Activated CD4-positive, CD25-positive, alpha-beta regulatory T cell treated with anti-CD3 and anti-CD28 coated beads, Interleukin-2, amount 50 U/mL, for 24 hours (primary cell): ENCODE measurements at places on chromosomes 4 and X.

- no peak for ATAC-seq
Observed at GRCh38 chr4:107991945-107992630, 2.4 kb downstream of the HADH start.

DNA sequence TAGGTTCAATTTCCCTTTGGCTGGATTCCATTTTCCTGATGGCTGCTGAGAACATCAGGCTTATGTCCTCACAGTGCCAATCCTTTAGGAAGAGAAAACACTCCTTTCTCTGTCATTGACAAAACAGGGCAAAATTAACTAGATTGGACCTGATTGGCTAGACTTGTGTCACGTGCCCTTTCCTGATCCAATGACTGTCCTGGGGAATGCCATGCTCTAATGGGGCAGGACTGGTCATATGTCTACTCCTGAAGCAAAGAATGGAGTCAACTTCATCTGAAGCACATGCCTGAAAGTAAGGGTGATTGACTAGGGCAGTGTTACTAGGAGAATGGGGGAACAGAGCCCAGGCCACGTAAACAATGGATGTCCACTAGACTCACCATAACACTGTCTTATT is 220.4 kb downstream of the KDR start:
- ATAC-seq: no peak

GRCh38 chr4:86582410-86582809 is 11.7 kb upstream of the PTPN13 start:
- ATAC-seq: no peak

GRCh38 chr4:89226665-89227574 is 80.7 kb downstream of the GPRIN3 start:
- peak; percentile 35 for ATAC-seq

- ATAC-seq: no peak
Observed at GRCh38 chr4:144645631-144646522, at the start of gene HHIP. HHIP (plus strand) TSS chr4:144646156; CDS start chr4:144646676, 520 bp downstream.

- no peak for ATAC-seq
Observed at GRCh38 chrX:53195401-53195800, 29.6 kb downstream of the KDM5C start.

- no peak for ATAC-seq
Observed at GRCh38 chr4:136687118-136687517, 845.2 kb downstream of the PCDH18 start.

GRCh38 chrX:37905436-37906147 is 58.2 kb upstream of the DYNLT3 start:
- no peak for ATAC-seq

DNA sequence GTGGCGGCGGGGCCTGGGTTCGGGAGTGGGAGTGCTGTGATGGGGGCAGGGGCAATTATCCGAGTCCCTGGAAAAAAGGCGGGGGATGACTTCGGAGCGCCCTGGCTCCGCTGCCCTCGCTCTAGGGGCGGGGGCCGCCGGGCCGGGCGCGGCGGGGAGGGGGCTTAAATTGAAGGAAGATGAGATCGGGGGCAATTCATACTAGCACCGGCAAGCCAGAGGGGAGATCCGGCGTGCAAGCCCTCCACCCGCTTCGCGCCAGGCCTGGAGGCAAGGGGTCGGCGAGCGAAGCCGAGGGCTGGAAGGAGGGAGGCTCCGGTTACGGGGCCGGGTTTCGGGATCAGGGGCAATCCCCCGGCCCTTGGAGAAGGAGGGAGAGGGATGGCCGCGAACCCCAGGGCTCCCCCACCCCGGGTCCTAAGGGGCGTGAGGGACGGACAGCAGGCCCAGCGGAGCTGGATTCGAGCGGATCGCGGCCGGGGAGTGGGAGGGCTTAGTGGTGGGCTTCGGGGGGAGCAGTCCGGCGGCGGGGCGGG is 1.2 kb downstream of the BCORL1 start:
- no peak for ATAC-seq

- no peak for ATAC-seq
Observed at GRCh38 chr4:77220828-77221613, 64.0 kb downstream of the CCNG2 start.

DNA sequence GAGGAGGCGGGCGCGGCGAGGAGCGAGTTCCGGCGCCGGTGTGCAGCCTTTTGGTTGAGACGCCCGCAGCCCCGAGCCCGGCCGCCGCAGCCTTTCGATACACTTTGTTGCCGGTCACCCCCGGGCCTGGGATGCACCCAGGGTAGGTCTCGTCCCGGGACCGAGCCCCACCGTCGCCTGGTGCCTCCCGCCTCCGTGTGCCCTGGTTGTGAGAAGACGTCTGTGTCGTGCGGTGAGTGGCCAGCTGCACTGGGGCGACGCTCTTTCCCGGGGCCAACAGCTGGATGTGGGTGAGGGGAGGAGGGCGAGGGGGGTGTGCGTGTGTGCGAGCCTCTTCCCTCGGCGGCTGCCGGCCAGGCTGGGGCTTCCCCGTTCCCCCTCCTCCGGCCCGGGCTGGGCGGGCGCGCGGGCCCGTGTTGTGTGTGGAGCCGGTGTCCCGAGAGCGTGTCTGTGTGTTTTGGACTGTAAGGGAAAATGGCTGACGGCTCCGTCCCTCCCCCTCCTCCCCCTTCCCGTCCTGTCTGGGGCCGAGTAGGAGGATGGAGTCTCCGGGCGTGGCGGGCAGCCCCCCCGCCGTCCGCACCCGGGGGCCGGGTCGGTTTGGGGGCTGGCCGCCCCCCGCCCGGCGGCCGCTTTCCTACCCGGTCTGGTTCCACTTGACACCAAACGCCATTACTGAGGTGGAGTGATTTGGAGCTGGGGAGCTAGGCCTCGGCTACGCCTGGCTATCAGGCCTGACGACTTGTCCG is 807 bp downstream of the USP9X start:
- no peak for ATAC-seq

DNA sequence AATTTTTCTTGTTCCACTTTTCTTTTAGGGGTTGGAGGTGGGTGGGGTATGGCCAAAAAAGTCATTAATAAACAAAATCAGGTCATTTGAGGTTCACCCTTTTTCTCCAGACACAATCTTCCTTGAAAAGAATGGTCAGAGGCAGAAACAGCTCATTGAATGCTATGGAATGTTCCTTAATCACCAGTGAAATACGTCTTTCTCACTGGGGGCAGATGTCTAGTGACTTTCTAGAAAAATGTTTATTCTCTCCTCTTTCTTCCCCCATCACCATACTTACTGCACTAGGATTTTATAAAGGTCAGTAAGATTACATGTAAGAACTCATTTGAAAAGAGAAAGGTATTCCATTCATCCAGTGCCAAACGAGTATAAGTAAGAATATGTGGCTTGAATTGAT is 44.5 kb downstream of the MGST2 start:
- no peak for ATAC-seq

DNA sequence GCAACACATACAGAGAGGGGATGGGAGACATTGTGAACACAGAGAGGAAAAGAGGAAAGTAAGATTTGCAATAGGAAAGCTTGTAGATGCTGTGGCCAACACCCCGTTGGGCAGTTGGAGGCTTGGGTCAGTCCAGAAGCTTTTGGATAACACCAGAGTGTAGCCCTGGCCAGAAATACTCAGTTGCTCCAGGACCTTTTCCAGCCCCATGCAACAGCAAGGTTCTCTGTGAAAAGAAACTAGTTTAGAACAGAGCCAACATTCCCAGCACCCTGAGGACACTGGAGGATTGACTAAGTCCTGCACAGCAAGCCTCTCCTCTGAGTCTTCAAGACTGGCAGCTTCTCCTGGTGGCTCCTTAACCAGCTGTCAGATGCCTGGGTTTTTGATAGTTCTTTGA is 27.9 kb upstream of the NAF1 start:
- ATAC-seq: no peak

- no peak for ATAC-seq
Observed at GRCh38 chr4:1614854-1615595, 69.1 kb downstream of the FAM53A start.

- no peak for ATAC-seq
Observed at GRCh38 chr4:22695917-22696316, 3.2 kb downstream of the GBA3 start.

DNA sequence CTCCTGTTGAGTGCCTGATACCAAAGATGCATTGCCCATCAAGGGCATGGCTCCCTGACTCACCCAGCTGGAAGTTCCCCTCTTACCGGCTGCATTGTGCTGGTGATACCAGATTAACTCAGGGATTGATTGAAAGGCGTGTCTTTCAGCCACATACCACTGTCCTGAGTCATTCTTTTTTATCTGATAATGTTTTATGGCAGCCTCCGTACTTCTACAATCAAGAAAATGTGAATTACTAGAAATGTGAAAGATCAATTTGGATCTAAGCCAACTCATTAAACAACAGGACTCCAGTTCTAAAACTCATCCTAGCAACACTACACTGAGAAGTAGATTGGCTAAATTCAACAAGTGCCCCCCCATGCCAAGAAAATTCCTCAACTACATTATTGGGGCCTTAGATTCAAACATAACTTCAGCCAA is 40.0 kb downstream of the TXK start:
- ATAC-seq: peak; percentile 99

- ATAC-seq: peak; percentile 62
Observed at GRCh38 chrX:19704132-19704531, 183.3 kb downstream of the SH3KBP1 start.

DNA sequence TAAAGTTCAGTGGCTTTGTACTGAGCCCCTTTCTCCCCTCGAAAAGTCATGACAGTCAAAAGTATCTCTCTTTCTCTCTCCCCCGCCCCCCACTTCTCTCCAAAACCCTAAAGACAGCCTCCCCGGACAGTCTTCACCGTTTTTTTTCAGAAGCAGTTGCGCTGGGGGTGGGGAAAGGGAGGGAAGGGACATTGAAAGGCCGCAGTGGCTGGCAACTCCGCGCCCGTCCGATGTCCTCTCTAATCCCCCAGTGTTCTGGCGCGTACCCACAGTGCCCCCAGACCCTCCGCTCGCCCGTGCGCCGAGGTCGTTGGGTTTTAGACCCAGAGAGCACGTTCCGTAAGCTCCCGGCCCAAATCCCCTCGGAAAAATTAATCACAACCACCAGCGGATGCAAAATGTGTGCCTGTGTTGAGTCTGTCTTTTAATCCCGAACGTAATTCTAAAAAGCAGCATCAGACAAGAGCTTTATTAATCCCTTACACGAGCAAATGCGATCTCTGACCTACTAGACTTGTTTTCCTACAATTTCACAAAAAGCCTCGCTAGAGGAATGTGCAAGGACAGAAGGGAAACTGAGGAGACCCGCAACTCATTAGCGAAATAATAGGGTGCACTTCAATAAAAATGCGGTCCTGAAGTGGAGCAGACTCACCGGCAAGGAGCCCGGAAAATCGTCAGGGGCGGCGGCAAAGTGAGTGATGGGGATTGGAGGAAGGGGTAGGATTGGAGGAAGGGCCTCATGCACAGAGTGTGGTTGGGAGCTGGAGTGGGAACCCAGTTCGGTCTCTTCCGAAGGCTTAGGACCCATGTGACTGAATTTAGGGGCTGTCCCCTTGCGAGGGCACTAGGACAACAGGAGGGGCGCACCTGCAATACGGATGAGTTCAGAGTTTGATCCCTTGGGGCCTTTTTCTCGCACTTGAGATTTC is 12.2 kb upstream of the PRDM8 start:
- ATAC-seq: no peak

GRCh38 chr4:150006197-150006596 is 72.0 kb upstream of the DCLK2 start:
- ATAC-seq: no peak

- ATAC-seq: no peak
Observed at GRCh38 chrX:71922686-71923085, 12.0 kb downstream of the NHSL2 start.

GRCh38 chrX:110315551-110315950 is 2.3 kb downstream of the AMMECR1 start:
- ATAC-seq: no peak

GRCh38 chr4:70239884-70240591 is 2.4 kb upstream of the CSN3 start:
- no peak for ATAC-seq

- ATAC-seq: no peak
Observed at GRCh38 chr4:103449296-103450023, 251.3 kb upstream of the CENPE start.

DNA sequence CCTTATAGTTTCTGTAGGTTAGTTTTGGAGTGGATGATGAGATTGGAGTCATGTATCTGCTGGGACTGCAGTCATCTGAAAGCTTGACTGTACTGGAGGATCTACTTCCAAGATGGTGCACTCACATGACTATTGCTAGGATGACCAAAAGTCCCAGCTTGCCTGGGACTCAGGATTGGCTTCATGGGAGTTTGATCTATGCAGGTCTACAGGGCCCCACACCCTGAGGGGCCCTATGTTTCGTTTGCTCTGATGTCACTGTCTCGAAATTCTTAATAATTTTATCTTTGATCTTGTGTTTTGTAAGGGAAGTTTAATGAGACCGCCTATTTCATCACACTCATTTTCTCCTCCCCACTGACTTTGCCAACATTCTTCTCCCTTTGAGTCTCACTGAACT is at the start of gene SMIM9:
Gene SMIM9, minus strand, starts transcription at position 101 of the 400 bp plus-strand sequence. CDS start 3,806 bp downstream, outside the sequence.
- no peak for ATAC-seq

DNA sequence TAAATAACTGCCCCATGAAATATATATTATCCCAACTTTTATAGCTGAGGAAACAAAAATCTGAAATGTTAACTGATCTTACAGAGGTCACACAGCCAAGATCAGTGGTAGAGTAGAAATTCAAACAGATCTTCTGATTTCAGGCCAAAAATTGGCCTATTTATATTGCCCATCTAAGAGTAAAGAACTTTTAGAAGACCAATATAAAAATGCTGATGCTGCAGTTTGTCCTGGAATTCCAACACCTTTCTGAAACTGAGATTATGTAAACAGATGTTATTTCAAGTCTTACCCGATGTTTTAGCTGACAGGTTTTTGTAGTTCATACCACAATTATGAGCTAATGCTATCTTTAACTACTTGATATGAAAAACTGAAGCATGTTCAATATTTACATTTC is 51.1 kb downstream of the SPANXN3 start:
- ATAC-seq: no peak

GRCh38 chr4:138184886-138185285 is 57.3 kb downstream of the SLC7A11 start:
- ATAC-seq: no peak

DNA sequence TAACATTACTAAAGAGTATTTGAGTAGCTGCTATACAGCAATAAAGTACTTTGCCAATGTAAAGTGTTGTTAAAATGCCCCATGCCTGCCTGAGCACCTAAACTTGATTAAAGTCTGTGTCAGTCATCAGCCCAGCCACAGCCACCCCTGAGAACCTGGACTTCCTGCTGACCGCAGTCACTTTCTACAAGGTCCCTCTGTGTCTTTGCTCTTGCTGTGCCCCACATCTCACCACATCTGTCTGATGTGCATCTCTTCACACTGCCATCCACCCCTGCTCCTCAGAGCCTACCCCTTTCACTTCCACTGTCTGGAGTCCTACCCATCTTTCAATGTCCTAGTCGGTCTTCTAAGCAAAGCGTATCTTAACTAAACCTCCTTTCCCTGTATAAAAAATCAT is 25.7 kb downstream of the ALPK1 start:
- ATAC-seq: no peak
